ENCODE measurements at places on chromosomes 7 and 10.
A peak's percentile ranks its signal among the peaks of the same experiment; 100 is the strongest.

DNA sequence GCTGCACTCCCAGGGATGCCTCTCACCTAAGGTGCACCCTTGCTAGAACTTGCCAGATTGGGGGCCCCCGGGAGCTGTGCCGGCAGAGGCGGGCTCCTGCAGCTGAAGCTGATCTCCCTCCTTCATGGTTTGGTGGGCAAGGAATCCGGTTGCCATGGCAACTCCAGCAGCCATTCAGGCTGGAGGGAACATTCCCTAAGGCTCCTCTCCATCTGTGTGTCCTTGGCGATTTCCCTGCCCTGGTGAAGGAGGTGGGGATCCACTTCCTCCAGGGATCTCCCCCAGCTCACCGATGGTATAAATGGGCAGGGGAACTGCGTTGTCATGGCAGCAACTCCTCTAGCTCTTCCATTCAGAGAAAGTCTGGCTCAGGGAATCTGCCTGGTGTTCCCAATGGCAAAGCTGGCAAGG lies 49.6 kb upstream of the GPR158 start:
- no peak for DNase-seq

GRCh38 chr7:79478386-79478785 lies 24.9 kb upstream of the MAGI2 start:
- no peak for DNase-seq

- no peak for DNase-seq
Observed at GRCh38 chr10:102605712-102606111, 38.6 kb upstream of the TRIM8 start.

- DNase-seq = no peak
Observed at GRCh38 chr7:20594023-20594422, 21.4 kb upstream of the ABCB5 start.

DNA sequence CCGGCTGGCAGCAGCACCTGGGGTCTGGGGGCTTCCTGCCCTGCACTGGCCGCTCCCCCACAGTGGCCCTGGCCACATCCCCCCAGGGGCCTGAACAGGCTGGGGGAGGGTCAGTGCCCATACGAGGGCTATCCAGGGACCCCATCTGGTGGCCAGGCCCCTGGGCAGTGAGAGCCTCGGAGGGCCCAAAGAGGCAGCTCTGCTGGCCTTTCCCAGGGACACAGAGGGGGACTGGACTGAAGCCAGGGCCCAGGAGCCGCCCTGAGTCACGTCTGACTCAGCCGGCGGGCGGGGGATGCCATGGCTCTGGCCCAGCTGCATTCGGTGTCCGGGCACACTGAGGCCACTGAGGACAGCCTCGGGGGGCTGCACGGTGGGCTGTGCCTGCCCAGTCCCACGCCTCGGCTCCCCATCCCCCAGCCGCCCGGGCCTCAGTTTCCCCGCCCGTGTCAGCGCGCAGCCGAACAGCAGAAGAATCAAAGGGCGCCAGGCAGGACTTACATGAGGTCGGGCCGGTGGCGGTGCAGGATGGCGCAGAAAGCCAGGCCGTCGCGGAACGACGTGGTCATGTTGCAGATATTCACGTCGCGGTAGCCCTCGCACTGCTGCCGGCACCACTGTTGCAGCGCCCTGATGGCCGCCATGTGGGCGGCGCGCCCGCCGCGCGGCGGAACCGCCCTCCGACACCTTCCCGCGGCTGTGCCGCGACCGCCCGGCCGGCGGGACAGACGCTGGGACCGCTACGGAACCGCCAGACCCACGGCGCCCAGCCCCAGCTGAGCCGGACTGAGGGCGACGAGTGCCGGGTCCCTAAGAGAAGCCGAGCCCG lies at the start of gene MICALL2:
Gene MICALL2, minus strand, starts transcription at position 788 of the 829 bp plus-strand sequence. Its CDS starts 144 bp downstream, at position 644.
- DNase-seq = peak; percentile 64

DNA sequence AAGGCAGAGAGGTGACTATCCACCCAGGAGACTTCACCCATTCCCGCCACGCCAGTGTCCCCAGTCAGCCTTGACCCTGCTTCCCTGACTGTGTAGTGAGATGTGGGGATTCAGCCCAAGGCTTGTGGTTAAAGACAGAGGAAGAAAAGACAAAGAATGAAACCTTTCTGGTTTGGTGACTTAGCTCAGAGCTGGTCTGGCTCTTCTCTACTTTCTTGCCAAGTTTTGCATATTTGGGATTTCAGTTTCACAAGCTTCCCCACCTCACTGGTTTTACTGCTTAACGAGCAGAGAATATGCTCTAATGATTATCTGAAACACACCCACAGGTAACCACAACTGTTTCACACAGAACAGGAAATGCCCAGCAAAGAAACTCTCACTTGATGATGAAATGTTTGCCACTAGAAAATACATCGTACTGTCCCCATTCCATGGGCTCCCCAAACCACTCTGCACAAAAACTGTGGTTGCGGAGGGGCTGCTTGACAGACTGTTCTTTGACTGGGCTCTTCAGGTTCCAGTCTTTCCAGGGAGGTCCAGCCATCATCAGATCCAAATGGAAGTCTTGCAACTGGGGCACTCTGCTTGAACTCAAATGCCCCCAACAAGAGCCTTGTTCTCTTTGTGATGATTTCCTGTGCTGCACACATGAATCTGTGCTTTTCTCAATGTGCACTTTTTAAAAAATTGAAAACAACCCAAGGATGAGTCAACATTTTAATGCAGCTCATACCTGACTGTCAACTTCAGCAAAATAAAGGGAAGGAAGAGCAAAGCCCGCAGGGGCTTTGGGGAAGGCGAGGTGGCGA lies 95.5 kb downstream of the CTBP2 start:
- DNase-seq = no peak

DNA sequence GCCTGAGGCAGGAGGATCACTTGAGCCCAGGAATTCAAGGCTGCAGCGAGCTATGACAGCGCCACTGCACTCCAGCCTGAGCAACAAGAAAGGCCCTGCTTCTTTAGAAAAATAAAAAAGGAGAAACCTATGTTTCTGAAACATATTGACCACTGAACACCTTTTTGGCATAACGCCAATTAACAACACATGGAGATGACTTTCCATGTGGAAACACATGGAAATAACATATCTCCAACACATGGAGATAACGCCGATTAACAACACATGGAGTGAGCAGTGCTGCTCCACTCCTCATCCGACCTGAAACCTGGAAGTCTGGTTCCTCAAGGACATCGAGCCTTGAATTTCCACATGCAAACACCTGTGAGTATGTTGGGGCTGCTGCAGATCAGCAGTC lies 126.9 kb downstream of the KCNMA1 start:
- DNase-seq = no peak

Data from activated CD8-positive, alpha-beta memory T cell treated with anti-CD3 and anti-CD28 coated beads, Interleukin-2, amount 50 U/mL, for 48 hours (primary cell).